ENCODE measurements at places on chromosomes 1 and 21. TPM values are rescaled to one million over a fixed set of nuclear protein-coding genes. Genes with fewer than 3 reads are reported as not detected.
A peak's percentile ranks its signal among the peaks of the same experiment; 100 is the strongest.

- DNase-seq = no peak
Observed at GRCh38 chr1:55131218-55131617, 83.9 kb downstream of the USP24 start.

DNA sequence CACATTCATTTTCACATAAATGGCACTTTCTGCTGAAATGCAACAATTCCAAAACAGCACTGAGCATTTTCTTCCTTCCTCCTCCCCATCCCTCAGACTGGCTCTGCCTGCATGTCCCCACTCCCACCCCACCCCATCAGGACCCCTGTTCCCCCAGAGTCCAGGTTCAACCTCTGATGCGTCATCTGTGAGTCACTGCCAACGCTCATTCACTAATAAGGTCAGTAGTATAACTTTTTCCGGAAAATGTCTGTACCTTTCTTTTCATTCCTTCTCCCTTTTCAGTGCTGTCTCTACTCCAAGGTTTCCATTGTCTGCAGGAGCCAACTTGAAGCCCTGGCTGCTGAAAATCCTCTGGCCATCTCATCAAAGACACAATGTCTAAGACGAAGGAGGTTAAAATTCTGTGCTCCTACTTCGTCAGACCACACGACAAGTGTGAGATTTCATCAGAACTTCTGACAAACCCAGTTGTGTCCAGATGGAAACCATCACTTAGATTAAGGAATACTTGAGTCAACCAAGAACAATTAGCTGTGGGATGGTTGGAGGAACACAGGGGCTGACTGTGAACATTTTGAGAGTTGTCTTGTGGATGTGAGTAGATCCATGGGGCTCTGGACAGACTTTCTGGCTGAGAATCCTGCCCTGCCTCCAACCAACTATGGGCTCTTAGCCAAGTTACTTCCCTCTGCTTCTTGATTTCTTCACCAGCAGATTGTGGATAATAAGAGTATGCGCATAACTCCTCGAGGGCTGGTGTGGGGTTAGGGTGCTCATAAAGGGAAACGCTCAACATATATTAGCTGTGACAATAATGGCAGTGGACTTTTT lies 35.6 kb upstream of the UTS2 start:
- no peak for DNase-seq

DNA sequence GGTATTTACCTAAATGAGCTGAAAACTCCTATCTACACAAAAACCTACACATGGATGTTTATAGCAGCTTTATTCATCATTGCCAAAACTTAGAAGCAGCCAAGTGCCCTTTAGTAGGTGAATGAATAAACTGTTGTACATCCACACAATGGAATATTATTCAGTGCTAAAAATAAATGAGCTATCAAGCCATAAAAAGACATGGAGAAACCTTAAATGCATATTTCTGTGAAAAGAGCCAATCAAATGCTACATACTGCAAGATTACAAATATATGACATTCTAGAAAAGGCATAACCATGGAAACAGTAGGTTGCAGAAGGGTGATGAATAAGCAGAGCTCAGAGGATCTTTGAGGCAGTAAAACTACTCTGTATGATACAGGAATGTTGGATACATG lies 23.3 kb downstream of the ABCB10 start:
- DNase-seq = no peak

- no peak for DNase-seq
Observed at GRCh38 chr1:20685099-20685662, 24.0 kb upstream of the DDOST start.

- peak; percentile 87 for DNase-seq
Observed at GRCh38 chr21:32412162-32413014, at the start of gene EVA1C. Gene EVA1C (plus strand): TSS chr21:32412706. CDS start chr21:32412854, 148 bp downstream.

DNA sequence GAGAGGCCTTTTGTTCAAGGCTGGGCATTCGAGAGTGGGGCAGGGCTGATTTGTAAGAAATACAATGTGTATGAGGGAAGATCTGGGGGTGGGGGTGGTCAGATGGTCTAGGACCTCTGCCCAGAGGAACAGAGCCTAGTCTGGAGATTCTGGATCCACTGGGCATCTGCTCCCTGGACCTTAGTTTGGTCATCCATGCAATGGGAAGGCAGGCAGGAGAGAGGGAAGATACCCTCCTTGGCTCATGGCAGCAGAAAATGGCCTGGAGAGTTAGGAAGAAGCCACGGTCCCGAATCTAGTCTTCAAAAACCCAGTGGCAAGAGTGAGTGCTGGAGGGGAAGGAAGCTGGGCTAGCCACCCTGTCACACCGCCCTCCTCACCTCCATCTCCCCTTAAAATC lies 38.8 kb downstream of the CITED4 start:
- no peak for DNase-seq

- no peak for DNase-seq
Observed at GRCh38 chr1:216814576-216815259, 91.5 kb upstream of the ESRRG start.

- DNase-seq = no peak
Observed at GRCh38 chr1:200778766-200779165, 40.1 kb downstream of the CAMSAP2 start.

- no peak for DNase-seq
Observed at GRCh38 chr1:164735315-164736052, 176.5 kb downstream of the PBX1 start.

GRCh38 chr1:209769971-209770370 lies 14.1 kb downstream of the TRAF3IP3 start:
- no peak for DNase-seq

- DNase-seq = no peak
Observed at GRCh38 chr1:10508511-10508951, 33.8 kb downstream of the PEX14 start.

- DNase-seq = no peak
Observed at GRCh38 chr1:202852163-202852904, 36.6 kb downstream of the RABIF start.

- DNase-seq = no peak
Observed at GRCh38 chr1:53078333-53079101, 16.5 kb downstream of the PODN start.

DNA sequence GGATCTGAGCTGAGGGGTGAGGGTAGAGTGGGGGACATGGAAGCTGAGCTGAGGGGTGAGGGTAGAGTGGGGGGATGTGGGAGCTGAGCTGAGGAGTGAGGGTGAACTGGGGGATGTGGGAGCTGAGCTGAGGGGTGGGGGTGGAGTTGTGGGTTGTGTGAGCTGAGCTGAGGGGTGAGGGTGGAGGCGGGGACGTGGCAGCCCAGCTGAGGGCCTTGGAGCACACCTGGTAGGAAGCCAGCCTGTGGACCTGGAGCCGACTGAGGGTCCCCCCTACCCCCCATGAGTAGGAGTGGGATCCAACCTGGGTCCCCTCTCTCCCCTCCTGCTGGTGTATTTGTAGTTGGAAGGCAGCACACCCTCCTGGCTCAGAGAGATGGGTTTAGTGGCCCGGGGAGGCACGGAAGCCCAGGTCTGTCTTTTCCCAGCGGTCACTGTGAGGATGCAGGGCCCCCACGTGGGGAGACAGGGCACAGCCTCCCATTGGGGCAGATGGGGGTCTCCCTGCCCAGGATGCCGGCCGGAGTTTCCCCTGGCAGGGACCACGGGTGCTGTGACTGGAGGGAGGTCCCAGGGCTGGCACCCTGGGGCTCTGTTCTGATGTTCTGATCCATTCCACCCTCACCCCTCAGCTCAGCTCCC lies 13.2 kb upstream of the NPHP4 start:
- peak; percentile 73 for DNase-seq

DNA sequence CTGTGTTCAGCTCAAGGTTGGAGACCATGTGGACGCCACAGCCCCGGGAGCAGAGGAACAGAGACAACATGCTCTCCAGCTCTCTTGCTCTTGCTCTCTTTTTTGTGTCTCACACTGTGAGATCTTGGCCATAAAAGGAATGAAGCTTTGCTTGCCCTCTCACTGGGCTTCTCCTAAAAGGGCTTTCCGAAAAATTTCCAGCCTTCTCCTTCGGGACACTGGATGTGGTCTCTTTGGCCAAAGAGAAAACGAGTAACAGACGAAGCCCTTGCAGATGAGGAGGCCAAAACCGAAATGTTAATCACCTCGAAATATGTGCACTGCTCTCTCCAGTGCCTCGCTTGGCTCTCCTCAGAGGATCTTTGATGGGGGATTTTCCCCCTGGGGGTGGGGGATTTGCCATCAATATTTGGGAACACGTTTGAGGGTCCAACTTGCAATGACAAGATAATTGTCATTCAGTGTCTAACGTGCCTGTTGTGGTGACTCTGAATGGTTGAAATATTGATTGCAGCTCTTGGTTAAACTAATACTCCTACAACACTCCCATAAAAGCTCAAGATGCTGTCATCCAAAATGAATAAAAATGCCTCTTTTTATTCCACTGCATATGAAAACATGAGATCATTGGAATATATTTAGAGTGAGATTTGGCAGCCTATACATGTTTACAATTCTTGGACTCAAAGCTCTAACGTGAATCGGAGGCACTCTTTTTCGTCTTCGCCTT lies 68.6 kb upstream of the ANGPTL1 start:
- DNase-seq = no peak

- DNase-seq = no peak
Observed at GRCh38 chr21:41622201-41622600, 114.2 kb upstream of the TMPRSS2 start.

GRCh38 chr1:232690285-232690935 lies 60.5 kb upstream of the SIPA1L2 start:
- DNase-seq = peak; percentile 68

- DNase-seq = no peak
Observed at GRCh38 chr21:32705901-32706300, 21.9 kb downstream of the SYNJ1 start.

DNA sequence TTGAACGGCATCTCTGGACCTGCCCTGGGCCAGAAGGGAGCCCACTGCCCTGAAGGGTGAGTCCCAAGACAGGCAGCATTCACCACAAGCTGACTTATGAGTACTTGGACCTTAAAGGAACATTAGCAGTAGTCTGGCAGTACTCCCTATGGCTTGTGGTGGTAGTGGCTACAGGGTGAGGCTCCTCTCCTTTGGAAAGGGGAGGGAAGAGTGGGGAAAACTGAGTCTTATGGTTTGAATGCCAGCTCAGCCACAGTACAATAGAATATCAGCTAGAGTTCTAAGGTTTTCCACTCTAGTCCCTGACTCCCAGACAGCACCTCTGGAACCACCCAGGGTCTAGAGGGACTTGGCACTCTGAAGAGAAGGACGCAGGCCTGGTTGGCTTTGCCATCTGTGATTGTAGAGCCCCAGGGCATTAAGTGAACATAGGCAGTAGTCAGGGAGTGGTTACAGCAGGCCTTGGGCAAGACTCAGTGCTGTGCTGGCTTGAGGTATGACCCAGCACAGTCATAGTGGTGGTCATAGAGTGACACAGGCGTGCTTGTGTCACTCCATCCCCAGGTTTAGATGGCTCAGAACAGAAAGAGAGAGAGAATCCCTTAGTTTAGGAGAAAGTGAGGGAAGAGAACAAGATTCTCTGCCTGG lies 31.0 kb downstream of the CD53 start:
- no peak for DNase-seq

DNA sequence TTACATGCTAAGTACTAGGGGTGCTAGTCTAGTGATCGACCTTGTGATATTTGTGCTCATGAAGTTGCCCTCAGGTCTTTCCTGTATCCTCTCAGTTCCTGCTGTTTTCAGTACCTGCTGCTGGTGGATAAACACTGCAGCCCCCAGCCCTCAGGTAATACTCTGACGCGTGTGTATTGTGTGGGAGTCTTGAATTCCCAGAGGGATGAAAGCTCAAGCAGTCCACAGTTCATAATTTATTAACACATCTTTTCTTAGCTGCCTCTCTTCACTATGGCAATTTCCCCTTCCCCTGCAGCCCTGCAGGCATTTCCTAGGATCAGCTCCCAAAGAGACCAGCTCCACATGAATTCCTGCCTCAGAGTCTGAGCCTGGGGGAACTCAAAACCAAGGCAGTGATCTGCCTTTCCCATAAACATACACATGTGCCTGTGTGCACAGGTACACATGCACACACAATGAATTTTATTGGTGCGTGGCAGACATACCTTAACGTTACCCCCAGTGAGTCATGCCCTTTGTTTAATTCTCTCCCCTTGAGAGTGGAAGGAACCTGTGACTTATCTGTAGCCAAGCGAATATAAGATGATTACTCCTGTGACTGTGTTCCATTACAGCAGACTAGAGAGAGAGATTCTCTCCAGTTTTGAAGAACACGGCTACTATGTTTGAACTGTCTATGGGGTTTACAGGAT lies 14.1 kb upstream of the HMGCS2 start:
- no peak for DNase-seq

DNA sequence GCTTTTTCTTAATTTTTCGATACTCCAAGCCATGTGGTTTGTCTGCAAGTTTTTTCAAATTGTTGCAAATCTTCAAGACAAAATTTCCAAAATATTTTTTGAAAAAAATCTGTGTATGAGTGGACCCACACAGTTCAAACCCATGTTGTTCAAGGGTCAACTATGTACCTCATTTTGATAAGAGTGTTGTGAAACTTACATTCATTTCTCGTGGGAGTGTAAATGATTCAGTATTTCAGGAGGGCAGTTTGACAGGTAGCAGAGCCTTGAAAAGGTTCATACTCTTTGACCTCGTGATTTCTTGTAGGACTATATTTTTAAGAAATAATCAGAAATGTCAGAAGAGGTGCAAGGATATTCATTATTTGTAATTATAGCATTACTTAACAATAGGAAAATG lies 68.0 kb downstream of the ANGPTL1 start:
- no peak for DNase-seq

GRCh38 chr21:31908106-31909031 lies 35.5 kb downstream of the HUNK start:
- DNase-seq = no peak

DNA sequence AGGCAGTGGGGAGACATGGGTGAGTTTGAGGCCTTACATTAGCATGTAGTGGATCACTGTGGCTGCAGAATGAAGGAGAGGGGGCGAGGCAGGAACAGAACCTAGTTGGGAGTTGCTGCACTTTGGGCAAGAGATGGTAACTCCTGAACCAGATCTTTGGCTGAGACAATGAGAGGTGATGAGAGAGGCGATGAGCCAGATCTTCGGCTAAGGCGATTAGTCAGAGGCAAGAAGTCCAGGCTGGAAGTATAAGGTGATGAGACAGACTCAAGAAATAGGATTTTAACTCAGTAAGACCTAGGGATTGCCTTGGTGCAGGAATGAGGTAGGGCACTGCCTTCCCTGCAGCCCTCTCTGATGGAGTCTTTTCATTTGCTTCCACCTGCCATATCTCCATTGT lies 9.1 kb upstream of the ARTN start:
- no peak for DNase-seq

- no peak for DNase-seq
Observed at GRCh38 chr1:115797486-115797885, 29.0 kb upstream of the CASQ2 start.

- no peak for DNase-seq
Observed at GRCh38 chr21:45827302-45827692, 154.3 kb upstream of the COL6A1 start.

DNA sequence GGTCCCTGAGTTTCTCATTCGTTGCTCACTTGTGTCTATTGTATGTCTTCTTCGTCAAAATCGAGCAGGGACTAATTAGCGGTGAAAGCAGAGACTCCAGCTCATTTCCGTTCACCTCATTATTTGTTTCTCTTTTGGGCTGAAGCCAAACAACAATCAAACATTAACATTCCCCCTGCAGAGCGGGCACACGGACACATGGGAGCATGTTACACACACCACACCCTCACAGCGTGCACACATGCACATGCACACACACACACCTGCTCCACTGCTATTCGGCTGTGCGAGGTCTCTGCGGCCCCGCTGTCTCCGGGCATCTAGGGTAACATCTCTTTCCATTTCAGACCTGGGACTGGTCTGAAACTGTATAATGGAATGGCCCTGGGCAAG lies 58.5 kb upstream of the LRRC8D start:
- no peak for DNase-seq

Gene ATP1A2
- total RNA-seq = 6.9 TPM

Gene PKLR
- total RNA-seq = 1.9 TPM

Gene ENAH
- 44.6 TPM for total RNA-seq

Gene MEGF6
- 69.3 TPM for total RNA-seq

Gene KLHDC7A
- 0.23 TPM for total RNA-seq

Gene PTPRC
- total RNA-seq = 11.4 TPM

Gene TAS1R2
- 1.2 TPM for total RNA-seq

Gene MTX1
- total RNA-seq = 38.3 TPM
